Epithelial cell of prostate (primary cell): ENCODE measurements at places on chromosomes 6 and 20.

DNA sequence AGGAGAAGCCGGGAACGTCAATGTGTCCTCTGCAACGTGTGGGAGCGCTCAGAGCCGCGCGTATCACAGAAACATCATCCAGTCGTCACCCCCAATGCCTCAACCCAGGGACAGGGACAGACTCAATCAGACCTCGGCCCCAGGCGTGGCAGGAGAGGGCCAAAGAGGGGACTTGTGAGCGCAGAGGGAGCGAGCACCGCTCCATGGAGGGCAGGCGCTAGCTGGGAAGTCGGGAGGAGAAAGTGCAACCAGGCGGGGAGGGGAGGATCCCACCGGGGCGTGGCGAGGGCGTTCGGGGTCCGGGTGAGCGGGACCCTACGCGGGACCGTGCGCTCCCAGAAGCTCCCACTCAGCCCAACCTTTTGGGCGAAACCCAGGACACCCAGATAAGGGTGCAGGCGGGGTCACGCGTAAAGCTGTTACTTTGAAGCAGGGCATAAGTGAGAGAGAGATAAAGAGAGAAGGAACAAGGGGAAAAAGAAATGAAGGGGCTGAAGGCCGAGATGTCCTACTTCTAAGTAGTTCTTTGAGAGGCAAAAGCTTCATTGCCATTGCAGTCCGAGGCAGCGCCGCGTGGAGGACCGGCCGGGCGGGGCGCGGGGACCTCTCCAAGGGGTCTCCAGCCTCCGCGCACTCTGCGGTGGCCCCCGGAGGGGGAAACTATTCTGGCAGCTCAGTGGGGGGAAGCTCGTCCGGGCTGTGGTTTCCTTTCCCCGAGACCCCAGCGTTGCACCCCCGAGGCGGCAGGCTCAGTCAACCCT lies 862 bp upstream of the SOBP start:
- DNase-seq, result no peak

GRCh38 chr20:60034231-60035110 lies 76.2 kb downstream of the CDH26 start:
- DNase-seq, result no peak

- DNase-seq, result no peak
Observed at GRCh38 chr6:27679308-27679963, 206.5 kb upstream of the ZNF184 start.

DNA sequence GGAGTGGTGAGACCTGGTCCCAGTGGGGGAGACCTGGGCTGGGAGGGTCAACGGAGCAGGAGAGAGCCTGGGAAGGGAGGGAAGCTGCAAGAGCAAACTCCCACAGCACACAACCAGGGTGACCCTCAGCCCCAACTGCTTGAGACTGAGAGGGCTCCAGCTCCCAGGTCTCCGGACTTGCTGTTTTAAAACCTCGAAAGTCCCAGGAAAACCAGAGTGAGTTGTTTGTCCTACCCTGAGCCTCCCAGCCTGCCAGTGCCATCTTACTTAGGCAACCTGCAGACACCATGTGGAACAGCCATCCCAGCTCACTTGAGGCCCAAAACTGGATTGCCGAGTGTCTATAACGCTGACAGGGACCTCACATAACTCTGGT lies 4.8 kb upstream of the NTSR1 start:
- DNase-seq, result no peak

DNA sequence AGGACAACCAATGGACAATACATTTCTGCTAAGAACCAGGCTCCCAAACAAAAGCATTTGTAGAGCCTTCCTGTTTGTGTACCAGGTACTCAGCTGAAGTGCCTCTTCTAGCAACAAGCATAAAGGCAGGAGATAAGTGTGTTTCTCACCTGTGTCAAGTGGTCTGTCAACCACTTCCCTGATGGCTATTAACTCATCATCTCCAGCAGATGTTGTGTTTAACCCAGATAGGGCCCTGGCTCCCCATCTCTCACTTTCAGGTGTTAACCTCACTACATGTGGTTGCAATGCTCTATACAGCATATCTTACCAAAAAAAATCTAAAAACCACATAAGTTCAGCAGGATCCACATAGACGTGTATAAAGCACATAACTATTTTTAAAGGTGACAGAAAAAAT lies 9.6 kb upstream of the IL17A start:
- DNase-seq, result no peak

DNA sequence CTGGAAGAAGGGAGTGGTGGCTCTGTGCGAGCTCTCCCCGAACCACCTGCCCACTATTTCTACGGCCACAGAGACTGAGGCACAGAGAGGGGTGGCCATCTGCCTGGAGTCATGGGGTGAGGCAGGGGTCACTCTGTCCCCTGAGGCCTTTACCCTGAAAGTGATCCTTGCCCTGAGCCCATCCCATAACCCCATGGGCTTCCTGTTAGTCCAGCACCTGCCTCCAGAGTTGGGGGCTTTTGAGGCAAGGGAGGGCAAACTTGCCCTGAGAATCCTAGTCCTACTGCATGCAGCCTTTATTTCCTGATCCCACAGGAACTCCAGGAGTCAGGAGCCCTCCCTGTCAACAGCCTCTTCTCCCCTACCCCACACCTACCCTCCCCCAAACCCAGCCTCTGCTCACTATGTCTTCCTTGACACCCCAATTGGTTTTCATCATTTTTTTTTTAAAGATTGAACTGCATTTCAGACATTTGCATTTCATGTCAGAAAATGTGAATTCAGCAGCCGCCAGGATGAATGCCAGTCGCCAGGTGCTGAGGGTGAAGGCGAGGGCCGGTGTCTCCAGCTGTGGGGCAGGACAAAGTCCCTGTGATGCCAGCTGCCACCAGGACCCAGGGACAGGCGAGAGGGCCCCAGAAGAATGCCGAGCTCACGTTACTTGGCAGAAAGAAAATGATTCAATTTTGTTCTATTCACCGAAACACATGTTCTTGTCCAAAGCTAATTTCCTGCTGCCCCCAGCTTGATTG lies 47.6 kb upstream of the NNAT start:
- no peak for DNase-seq

- DNase-seq, result no peak
Observed at GRCh38 chr20:45924391-45925261, 9.9 kb upstream of the PCIF1 start.

GRCh38 chr6:2111162-2111677 lies 134.2 kb downstream of the GMDS start:
- peak; percentile 18 for DNase-seq

- DNase-seq, result no peak
Observed at GRCh38 chr6:142714951-142715785, 229.8 kb downstream of the HIVEP2 start.

- DNase-seq, result peak; percentile 29
Observed at GRCh38 chr6:150751296-150751695, 114.2 kb upstream of the MTHFD1L start.

DNA sequence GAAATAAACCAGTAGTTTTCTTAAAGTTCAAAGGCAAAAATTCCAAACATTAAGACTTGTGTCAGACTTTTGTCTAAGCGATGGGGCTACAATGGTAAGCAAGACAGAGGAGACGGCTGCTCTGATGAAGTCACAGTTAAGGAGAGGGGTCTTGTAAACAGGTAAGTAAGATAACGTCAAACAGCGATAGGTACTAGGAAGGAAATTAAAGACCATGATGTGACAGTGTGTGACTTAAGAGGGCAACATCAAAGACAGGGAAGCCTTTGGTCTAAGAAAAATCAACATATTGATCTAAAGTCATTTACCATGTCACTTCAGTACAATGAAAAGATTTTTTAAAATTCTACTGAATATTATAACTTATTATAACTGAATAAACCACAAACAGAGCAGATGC lies 23.1 kb downstream of the NUDT3 start:
- DNase-seq, result no peak

GRCh38 chr20:46627234-46627633 lies 24.0 kb downstream of the SLC13A3 start:
- no peak for DNase-seq

GRCh38 chr6:159966981-159967380 lies 1.9 kb upstream of the IGF2R start:
- peak; percentile 29 for DNase-seq

GRCh38 chr20:5835871-5836270 lies 85.7 kb downstream of the SHLD1 start:
- DNase-seq, result no peak

DNA sequence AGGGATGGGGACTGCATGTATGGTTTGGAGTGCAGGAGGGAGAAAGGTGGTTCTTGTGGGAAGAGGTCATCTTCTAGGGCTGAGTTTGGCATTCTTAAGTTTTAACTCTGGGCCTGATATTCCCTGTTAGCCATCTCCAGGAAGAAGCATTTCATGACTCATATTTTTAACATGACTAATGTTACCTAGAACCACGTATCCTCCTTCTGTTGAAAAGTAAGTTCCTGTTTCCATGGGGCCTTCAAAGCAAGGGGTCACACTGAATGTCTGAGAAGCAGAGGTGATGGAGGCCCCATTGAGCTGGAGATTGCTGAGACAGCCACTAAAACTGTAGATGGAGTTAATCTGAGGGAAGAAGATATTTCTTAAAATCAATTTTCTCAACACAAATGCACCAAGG lies 30.2 kb downstream of the FAM229B start:
- peak; percentile 24 for DNase-seq

DNA sequence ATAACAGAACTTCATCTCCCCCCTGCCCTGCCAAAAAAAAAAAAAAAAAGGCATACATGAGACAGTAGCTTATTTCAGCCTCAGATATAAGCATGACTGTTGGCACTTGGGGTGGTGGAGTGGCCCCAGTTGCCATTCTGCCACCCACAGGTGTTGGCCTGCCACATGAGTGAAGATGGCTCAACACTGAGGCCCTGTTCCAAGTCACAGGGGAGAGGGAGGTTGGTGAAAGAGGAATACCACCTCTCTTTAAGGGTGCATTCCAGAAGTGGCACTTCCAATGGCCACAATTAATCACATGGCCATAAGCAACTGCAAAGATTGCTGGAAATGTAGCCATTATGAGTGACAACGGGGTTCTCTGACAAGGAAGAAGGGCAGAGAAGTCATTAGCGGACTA lies 61.9 kb upstream of the JARID2 start:
- DNase-seq, result no peak

GRCh38 chr6:158649289-158650143 lies at the start of gene SYTL3:
SYTL3 (plus strand) TSS chr6:158650054; CDS start chr6:158663269, 13,215 bp downstream.
- DNase-seq, result no peak

- DNase-seq, result no peak
Observed at GRCh38 chr6:42427871-42428270, 23.9 kb downstream of the TRERF1 start.

- no peak for DNase-seq
Observed at GRCh38 chr6:166046226-166046625, 121.4 kb downstream of the TBXT start.

DNA sequence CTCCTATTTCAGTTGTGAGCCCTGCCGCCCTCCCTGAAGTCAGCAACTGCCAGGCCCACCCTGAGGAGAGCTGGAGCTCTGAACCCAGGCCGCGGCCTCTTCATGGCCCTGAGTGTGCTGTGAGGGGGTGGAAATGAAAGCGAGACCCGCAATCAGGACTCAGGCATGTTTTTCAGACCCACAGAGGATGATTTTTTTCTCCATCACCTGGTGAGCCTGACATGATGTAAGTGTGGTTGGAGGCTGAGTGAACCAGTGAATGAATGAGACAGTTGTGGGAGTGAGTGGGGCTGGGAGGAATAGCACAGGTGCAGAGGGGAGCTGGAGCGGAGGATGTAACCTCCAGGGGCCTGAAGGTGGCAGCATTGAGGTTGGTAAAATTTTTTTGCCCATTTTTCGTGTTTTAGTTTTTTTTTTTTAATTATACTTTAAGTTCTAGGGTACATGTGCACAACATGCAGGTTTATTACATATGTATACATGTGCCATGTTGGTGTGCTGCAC lies 18.3 kb downstream of the RAET1L start:
- DNase-seq, result no peak

DNA sequence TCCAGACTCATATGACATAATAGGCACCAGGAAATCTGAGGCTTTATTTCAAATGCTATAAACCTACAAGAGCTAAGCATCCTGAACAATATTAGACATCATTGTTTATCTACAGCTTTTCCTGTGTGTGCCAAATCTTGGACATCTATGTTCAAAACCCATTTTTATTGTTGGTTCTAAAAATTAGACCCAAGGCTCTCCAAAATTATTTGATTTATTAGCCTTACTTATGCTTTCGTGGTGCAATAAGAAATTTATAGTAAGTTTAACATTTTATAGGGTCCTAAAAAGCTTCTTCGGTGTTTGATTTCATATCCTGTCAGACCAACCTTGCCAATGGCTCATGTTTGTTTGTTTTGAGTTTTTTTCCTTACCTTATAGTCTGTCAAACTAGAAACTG lies 1014.5 kb upstream of the MANEA start:
- DNase-seq, result no peak

DNA sequence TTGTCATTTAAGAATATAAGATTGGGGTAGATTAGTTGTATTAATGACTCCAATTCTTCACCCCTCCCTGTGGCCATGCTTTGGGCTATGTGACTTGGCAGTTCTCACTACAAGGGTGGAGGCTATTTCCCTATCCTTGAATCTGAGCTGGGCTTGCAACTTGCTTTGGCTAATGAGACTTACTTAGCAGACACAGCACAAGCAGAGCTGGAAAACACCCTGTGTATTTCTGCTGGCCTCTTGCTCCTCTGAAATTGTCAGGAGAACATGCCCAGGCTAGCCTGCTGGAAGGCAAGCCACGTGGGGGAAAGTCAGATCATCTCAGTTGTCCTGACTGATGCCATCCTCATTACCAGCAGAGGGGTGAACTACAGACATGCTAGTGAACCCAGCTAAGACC lies 126.5 kb upstream of the HDGFL1 start:
- peak; percentile 71 for DNase-seq

GRCh38 chr6:125910527-125910926 lies 46.0 kb upstream of the HINT3 start:
- DNase-seq, result no peak

- no peak for DNase-seq
Observed at GRCh38 chr6:135540207-135540840, 42.8 kb upstream of the AHI1 start.

GRCh38 chr20:51994751-51995417 lies 192.6 kb upstream of the SALL4 start:
- no peak for DNase-seq

GRCh38 chr6:156948807-156949206 lies 171.6 kb downstream of the ARID1B start:
- peak; percentile 78 for DNase-seq

DNA sequence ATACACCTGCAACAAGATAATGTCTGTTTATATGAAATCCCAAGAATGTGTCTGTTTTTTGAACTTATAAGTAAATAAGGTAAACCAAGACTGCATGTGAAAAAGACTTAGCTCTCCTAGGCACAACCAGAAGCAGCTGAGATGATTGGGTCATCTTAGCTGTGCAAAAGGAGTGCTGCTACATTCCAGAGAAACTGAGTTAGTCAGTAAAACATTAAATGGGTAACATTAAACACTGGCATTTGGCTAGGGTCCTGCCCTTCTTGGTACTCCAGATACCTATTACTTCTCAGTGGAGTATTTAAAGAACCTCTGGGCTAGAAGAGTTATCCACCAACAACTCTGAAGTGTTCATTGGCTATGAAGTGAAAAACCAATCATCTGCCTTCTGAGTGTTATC lies 47.8 kb downstream of the ILRUN start:
- no peak for DNase-seq

DNA sequence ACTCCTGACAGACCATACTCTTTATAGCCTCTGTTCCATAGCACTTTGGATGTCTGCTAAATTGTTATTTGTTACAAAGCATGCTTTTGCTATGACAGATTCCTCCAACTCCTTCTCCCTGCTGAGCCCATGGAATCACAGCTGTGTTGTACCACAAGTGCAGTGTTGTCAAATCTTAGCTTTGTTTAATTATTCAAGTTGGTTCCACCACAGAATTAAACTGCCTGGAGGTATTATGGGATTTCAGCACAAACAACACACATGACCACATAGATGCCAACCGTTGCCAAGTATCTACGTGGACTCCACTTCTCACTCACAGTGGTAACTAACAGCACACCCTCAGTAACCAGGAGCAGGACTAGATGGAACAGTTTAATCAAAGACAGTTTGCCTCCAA lies 32.7 kb upstream of the MARCKS start:
- no peak for DNase-seq
